ENCODE measurements at places on chromosomes 3 and 15.

DNA sequence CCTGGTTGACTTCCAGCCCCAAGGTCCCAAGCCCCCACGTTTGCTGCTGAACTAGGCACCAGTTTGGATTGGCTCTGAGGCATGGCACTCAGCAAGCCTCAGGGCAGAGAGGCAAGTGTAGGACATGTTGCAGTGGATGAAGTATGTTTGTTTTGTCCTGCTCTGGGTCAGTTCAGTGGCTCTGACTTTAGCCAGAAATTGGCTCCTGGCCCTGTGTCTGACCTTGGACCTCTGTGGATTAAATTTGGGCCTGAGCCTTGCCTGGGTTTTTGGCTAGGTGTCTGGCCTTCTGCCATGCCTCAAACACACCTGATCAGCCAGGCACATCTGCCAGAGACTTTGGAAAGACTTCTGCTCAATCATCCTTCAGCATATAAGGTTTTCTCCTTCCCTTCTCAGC is 3.6 kb upstream of the MRAS start:
- DNase-seq = no peak

DNA sequence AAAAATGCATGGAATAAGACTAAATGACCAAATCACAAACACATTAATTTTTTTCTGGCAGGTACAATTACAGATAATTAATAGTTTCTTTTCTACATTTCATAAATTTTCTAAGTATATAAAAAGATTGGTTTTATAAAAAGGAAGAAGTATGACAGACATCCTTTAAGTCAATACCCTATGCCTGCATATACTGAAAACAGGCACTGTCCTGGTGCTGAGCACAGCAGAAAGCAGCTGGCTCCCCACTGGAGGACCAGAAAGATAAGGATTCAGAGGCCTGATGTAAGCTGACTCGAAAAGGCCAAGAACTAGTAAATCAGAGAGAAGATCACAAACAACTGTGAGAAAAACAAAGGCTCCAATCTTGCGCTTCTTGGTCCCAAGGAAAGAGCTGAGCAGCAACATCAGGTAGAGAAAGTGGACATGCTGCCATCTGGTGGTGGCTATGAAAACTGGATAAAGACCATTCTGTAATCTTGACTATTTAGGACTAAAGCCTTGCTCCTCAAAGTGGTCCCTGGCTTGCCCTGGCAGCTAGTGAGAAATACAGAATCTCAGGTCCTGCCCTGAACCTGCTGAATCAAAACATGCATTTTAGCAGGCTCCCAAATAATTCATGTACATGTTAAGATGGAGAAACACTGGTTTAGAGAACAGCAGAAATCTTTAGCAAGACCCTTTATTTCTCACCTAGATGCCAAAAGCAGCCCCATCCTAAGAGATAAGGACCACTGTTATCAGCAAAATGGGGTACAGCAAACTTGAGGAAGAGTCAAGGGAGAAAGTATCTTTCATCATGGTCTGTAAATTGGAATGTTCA is 76.0 kb downstream of the TRANK1 start:
- DNase-seq = no peak

DNA sequence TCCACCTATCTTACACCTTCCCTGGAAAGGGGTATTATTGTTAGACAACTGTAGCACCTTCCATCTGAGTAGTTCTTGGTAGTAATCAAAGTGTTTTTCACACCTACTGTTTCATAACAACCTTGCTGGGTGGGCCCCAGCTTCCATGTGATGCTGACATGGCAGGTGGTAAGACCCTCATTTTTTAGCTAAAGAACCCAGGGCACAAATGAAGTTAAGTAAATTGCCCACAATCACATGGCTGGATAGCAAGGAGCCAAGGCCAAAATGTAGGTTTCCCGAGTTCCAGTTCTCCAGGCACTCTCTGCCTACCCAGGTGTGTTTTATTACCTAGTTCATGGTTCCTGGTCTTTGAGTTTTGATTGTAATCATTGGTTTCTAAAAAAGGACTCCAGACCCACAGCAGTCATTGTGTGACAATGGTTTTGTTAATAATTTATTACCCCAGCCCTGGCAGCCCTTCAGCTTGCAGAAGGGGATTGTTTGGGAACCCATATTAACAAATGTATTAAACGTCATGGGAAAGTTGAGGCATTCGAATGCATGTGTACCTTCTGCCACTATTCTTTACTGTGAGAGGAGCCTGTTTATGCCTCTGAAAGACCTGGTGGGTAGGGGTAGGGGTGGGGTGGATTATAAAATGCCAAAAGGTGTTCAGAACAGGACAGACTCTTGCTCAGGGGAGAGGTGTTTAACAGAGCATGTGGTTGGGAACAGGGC is 222.2 kb upstream of the BHLHE40 start:
- DNase-seq = no peak

- DNase-seq = no peak
Observed at GRCh38 chr3:12194209-12194608, 35.5 kb upstream of the TIMP4 start.

DNA sequence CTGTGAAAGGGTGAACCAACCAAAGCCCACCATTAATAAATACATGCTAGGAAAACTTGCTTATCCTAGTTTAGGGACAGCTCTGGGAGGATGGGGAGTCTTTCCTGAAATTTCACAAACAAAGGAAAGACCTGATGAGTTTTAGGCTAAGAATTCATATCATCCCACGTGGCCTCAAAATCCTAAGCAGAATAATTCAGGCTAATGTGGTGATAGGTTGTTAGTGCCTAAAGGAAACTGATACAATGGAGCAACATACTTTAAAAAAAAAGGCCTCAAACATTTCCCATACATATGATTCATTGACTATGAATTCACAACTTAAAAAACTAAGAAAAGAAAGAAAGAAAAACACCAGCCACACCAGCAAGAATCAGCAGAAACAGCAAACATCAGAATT is 126.9 kb upstream of the CNTN4 start:
- no peak for DNase-seq

- no peak for DNase-seq
Observed at GRCh38 chr3:71128961-71129360, 454.6 kb downstream of the FOXP1 start.

GRCh38 chr3:54358316-54358715 is 236.0 kb downstream of the CACNA2D3 start:
- no peak for DNase-seq

GRCh38 chr3:24263069-24263668 is 231.5 kb downstream of the THRB start:
- no peak for DNase-seq

DNA sequence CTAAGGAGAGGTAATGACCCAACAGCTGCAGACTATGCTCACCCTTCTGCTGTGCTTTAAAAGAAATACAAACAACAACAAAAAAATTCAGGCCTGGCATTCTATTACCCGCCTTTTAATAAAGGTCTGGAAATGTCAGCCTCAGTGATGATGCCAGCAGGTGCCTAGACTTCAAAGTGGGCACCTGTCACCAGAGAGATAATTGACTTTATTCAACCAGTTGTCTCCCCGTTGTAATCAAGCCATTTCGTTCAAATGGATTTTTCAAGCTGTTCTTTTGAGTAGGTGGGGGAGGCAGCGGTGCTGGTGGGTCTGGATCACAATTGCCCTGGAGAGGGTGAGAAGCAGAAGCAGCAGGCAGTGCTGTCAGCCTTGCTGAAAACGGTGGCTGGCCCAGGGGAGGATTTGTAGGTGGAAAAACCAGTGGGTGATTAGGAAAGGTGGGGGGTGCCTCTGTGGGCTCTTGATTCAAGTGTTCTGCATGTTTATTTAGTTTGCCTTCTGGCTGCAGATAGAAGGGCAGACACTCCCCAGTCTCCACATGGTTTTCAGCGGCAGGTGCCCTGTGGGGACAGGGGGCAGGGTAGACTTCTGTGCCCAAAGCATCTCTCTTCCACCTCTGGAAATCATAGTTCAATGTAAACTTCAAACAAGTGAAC is 300.2 kb upstream of the SLCO3A1 start:
- no peak for DNase-seq

DNA sequence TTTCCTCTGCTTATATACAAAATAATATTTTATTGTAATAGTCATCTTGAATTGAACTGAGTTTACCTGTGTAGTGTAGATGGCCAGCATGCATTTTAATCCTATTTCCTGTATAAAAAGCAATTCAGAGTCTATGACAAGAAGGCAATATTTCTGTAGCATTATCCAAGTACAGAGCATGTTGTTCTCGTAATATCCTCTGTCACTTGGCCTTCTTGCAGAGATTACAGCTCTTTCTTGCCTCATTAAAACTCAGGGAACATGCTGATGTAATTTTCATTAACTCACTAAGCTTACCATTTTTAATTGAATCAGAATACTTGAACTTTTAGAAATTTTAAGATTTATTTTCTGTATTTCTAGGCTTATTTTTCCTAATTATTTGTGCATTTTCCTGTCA is 203.3 kb upstream of the AGTR1 start:
- DNase-seq = no peak

- no peak for DNase-seq
Observed at GRCh38 chr15:66220601-66221000, 32.9 kb downstream of the MEGF11 start.

DNA sequence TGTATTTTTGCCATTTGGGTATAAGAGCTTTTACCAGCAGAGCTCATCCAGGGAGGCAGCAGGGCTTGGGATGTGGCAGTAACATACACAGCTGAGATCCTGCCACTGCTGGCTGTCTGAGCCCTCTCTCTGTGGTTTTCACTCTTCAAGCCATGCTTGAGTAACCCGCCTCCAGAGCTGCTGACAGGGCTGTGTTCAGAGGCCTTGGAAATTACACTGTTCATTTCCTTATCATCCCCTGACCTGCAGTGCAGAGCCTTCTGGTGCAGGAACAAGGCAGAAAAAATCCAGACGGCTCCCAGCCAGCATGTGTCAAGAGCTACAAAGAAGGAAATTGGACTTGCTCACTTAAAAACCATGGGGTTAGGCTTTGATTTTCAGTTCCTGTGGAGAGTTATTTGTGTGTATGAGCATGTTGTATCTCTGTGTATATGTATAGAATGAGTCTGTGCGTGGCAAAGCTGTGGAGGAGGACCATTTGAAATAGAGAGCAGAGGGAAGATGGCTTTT is 47.0 kb downstream of the ZNF609 start:
- DNase-seq = no peak

DNA sequence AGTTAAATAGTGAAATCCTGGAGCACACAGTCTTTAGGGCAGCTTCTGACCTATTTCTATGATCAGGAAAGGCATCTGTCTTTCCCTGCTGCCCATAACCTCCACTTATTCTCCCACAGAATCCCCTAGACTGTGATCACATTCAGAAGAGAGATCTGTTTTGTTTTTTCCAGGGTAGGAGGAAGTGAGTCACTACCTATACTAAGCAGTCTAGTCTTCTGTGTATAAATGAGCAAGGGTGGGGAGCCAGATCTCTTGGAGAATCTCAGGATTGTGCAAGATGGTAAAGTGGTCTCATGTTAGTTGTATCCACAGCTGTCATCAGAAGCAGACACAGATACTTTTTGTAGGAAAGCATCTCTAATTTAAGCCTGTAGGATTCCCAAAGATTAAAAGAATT is 11.8 kb upstream of the FBXO22 start:
- DNase-seq = no peak

- no peak for DNase-seq
Observed at GRCh38 chr15:40430271-40430805, 10.4 kb upstream of the BAHD1 start.

Measured in stimulated activated CD4-positive, alpha-beta T cell treated with anti-CD3 and anti-CD28 coated beads, Interleukin-15, amount 100 ng/mL, for 1 hour (primary cell).